ENCODE measurements at places on chromosomes 4 and X.
A peak's percentile ranks its signal among the peaks of the same experiment; 100 is the strongest.

GRCh38 chr4:38075370-38076152, 115.4 kb downstream of the PTTG2 start:
- no peak for DNase-seq

- no peak for DNase-seq
Measured at GRCh38 chrX:133569217-133569616, 153.9 kb upstream of the GPC4 start.

DNA sequence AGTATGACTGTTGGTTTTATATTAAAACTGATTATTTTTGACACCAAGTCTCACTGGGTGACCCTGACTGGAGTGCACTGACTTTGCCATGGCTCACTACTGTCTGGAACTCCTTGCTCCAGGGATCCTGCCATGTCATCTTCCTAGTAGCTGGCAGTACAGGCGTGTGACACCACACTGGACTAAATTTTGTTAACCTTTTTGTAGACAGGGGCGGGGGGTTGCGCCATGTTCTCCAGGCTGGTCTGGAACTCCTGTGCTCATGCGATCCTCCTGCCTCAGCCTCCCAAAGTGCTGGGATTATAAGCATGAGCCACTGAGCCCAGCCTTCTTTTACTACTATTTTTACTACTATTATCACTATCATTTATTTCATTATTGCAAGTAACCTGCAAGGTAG, 8.9 kb downstream of the XAGE1A start:
- no peak for DNase-seq

GRCh38 chr4:100948911-100949310, 398.4 kb downstream of the PPP3CA start:
- DNase-seq: no peak

- DNase-seq: no peak
Measured at GRCh38 chrX:17024886-17025285, 78.4 kb downstream of the REPS2 start.

DNA sequence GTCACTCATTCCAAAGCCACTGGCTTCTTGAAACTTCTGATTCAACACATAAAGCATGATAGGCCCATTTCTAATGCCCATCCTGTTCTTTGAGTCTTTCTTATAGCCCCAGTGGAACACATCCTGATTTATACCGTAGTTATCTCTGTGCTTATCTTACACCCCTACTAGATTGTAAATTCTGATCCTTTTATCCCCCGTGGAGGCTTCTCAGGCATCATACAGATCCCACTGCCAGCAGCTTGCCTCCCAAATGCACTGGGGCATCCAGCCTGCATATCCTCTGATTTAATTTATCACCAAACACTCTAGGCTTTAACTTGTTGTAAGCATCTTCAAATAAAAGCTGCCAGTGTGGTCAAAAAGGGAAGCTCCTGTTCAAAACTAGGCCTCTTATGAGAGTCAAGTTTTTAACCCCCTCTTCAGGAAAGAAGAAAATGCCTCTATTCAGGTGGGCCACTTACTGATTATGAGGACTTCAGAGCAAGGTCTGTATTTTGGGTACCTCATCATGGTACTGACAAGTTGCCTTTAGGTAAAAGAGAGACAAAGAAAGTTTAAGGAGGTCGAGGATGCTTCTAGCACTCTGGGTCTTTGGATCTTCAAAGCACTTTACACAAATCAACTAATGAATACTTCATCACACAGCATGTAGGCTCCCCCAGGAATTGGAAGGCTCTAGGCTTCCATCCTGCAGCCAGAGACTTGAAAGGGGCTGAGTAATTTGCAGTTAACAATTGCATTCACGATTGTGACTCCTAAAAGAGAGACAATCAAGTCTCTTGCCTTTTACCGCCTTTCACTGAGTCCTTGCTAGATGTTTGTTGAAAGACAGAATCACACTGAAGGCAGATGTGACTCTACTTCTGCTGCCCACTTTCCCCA, 95.8 kb upstream of the LDB2 start:
- DNase-seq: no peak

DNA sequence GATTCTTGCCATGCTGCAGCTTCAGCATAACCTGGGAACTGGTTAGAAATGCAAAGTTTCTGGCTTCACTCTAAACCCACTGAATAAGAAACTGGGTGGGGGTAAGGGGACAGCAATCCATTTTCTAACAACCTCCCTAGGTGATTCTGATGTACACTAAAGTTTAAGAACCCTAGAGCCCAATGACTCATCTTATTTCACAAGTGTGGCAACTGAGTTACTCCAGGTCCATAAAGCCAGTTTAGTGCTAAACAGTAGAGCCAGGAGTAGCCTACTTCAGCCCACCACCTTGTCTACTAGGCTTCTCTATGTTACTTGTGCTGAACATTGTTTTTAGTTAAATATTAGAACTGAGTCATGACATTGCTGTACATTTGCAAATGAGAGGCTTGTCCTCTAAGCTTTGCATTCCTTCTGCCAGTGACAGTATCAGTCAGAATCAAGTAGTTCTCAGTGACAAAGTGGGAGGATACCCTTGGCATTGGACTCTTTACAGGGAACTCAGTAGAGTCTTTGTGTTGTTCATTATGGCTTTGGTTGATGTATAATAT, 518.0 kb downstream of the RPA4 start:
- no peak for DNase-seq

DNA sequence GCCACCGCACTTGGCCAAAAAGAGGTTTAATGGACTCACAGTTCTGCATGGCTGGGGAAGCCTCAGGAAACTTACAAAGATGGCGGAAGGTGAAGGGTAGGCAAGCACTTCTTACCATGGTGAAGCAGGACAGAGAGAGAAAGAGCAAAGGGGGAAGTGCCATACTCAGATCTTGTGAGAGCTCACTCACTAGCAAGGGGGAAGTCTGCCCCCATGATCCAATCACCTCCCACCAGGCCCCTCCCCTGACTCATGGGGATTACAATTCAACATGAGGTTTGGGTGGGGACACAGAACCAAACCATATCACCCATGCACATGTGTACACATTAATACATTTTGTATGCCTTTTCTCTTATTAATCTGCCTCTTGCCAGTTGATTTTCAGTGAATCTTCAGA, 77.2 kb upstream of the HSD17B10 start:
- no peak for DNase-seq

DNA sequence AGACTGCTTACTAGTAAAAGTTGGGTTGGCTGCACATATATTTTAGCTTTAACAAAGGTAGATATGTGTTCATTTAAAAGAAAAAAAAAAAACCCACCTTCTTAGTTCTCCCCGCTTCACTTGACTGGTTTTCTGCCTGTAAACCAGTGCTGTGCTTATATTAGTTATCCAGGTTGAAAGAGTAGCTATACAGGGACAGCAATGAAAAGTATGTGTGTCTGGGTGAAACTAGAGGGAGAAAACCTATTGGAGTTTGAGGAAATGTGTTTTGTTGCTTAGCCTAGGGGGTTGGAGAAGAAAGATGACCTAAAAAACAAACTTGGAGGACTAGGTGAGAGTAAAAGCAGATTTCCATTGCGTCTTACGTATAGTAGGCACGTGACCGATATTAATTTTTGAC, 4.5 kb downstream of the JADE1 start:
- no peak for DNase-seq

- no peak for DNase-seq
Measured at GRCh38 chr4:12555011-12555410, 929.1 kb downstream of the RAB28 start.

DNA sequence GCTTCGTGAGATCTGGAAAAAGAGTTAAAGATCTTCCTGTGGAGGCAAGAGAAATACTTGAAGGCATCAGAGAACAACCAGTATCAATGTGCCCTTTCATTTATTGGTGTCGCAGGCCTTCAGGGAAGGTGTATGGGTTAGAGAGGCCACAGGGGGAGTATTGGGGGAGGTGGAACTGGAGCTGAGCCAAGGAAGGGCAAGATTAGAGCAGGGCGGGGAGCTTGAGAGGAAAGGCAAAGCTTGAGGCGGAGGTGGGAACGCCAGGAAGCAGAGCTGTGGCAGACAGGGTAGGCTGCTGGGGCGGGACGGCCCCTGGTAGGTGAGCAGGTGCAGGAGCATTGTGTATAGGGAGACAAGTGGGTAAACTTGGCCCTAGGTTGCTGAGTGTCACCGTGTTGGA, 329.9 kb downstream of the ARHGAP10 start:
- DNase-seq: no peak

DNA sequence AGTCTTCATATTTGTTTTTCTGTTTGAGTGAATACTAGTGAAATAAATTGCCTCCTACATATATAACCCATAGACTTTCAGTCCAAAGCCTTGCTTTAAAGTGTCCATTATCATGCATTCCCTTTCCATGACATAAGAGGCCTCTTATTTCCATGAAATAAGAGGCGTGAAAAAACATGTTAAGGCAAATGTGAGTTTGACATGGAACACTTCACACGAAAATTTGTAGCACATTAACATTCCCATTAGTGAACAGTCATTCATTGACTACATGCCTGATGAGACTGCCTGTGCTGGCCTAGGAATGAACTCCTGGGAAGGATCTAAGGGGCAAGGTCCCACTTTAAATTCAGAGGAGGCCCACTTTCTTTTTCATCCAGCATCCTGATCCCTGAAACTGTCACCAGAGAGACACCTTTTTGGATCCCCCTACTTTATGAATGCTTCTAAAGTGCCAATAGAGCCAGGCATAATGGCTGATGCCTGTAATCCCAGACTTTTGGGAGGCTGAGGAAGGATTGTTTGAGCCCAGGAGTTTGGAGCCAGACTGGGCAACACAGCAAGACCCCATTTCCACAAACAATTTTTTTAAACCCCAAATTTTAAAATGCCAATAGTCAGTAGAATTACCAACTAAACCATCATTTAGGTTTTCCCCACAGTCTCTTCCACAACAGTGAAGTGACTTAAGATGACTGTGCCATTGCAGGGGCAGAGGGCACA, 6.7 kb downstream of the RTL8B start:
- DNase-seq: no peak

DNA sequence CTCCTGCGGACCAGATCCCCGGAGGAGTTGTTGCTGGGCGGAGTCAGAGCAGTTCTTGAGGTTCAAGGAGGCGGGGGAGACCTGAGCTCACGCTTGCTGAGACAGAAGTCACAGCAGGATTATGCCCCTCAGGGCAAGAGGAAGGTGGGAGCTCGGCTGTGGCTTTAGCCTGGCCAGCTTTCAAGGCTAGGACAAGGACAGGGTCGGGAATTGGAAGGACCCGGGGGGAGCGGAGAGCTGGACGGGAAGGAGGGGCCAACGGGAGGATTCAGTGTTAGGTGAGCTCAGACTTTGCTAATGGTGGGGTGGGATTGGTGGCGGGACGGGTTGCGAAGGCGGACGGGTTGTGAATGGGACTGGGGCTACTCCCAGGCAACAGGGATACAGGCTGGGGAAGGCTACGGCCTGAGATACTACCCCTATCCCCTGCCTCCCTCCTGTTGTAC, at the start of gene RIBC1:
Gene RIBC1, plus strand, starts transcription at position 13 of the 446 bp plus-strand sequence. CDS start 3,404 bp downstream, outside the sequence.
- DNase-seq: no peak

- DNase-seq: no peak
Measured at GRCh38 chr4:38177035-38177546, 216.9 kb downstream of the PTTG2 start.

GRCh38 chrX:3307881-3308280, 38.6 kb downstream of the MXRA5 start:
- DNase-seq: no peak

GRCh38 chr4:47198791-47199190, 167.4 kb downstream of the GABRB1 start:
- no peak for DNase-seq

DNA sequence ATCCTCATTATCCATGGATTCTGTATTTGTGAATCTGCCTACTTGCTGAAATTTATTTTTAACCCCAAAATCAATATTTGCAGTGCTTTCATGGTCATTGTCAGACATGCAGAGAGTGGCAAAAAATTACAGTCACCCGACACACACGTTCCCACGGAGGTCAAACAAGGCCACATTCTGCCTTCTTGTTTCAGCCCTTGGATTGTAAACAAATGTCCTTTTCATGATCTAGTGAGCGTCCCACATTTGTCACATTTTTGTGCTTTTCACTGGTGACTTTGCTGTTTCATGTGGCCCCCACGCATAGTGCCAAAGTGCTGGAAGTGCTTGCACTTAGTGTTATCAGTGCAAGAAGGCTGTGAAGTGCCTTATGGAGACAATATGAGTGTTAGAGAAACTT, 45.0 kb downstream of the SOD3 start:
- DNase-seq: no peak

- no peak for DNase-seq
Measured at GRCh38 chr4:120629546-120630108, 292.9 kb downstream of the PRDM5 start.

DNA sequence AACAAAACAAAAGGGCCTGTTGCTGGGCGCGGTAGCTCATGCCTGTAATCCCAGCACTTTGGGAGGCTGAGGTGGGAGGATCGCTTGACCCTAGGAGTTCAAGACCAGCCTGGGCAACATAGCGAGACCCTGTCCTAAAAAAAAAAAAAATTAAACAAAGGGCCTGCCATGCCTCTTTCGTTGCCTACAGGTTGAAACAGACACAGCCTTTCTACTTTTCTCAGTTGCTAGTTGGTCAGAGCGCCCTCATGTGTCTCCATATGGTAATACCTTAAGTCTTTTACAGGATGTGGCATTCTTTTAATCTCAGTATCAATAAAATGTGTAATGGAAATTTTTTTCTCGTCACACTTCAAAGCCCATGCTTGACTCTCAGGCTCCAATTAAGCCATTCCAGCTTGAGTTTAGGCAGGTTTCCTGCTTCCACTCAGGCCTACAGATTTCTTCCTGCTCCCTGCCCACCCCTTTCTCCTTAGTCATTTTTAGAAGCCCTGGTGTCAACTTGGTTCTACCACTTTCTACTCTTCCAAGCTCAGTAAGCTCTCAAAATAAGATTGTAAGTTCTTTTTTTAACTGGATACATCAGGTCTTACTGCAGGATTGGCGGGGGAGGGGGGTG, 4.6 kb upstream of the SOWAHD start:
- peak; percentile 57 for DNase-seq

- DNase-seq: no peak
Measured at GRCh38 chr4:166977596-166977995, 256.7 kb downstream of the SPOCK3 start.

GRCh38 chr4:155703486-155704247, 37.0 kb downstream of the GUCY1A1 start:
- DNase-seq: no peak

GRCh38 chr4:5854929-5855328, 38.0 kb downstream of the CRMP1 start:
- DNase-seq: no peak

- no peak for DNase-seq
Measured at GRCh38 chr4:8072235-8072968, 86.2 kb downstream of the ABLIM2 start.

All from NCI-H2081 (cell line).